Muscle of leg (tissue), 16 donors: ENCODE measurements at places on chromosomes 6 and 20. TPM values are rescaled to one million over a fixed set of nuclear protein-coding genes. Genes with fewer than 3 reads are reported as not detected.

XKR7 gene
- 0.04 TPM for polyA plus RNA-seq

- no peaks in the 10 kb centered on the region for H3K36me3 ChIP-seq
- no peak overlapping the region for H3K4me3 ChIP-seq
- no peaks in the 10 kb centered on the region for H3K27me3 ChIP-seq
- H3K27ac ChIP-seq, result no peak overlapping the region
These were observed 26.4 kb upstream of the EFHC1 start for GRCh38 chr6:52393780-52394179.

DNA sequence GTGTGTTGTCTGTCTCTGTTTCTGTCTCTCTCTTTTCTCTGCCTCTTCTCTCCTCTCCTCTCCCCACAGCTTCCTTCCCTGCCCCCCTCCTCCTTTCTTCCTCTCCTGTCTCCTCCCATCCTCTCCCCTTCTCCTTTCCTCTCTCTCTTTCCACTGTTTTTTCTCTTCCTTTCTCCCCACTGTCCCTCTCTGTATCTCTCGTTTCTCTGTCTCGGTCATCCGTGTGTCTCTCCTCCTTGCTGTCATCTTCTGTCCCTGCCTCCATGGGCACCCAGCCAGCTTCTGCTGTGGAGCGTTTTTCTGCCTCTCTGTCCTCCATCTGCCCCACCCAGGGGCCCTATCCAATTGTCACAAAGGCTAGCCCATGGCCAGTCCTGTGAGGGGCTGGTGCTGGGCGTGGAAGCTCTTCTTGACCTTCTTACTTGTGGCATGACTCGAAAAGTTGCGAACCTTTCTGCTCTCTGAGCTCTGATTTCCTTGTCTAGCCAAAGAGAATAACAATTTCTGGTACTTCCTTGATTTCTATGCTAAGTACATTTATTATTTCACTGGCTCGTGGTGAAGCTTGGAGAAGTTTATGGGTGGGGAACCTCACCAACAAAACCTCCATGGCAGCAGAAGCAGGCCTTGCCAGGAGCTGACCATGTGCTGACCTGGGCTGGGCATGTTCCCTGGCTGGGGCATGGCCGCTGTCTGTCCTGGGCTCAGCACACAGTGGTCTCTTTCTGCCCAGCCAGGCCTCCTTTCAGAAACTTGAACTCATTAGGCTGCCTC lies 69.3 kb downstream of the CEBPB start:
- DNase-seq, result no peak
- no peak overlapping the region for H3K27ac ChIP-seq
- no peak overlapping the region for H3K4me3 ChIP-seq
- no peaks in the 10 kb centered on the region for H3K36me3 ChIP-seq

DNA sequence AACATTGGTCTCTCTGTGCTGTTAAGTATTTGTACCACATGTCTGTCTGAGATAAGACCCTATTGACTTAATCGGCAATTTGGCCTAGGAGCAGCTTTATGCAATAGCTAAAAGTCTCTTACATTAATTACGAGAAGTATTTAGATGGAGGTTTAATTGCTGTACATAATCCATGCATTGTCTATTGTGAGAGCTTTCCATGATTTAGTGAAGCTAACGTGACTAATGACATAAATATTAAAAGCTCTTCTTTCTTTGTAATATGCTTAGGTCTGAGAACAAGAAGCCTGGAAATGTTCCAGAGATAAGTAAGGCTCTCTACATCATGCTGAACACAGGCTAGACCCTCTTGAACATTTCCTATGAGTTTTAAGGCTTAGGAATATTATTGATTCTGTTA lies 32.7 kb upstream of the FAM83B start:
- no peak overlapping the region for H3K27ac ChIP-seq
- no peak overlapping the region for H3K4me3 ChIP-seq
- H3K4me1 ChIP-seq, result no peaks in the 10 kb centered on the region
- H3K27me3 ChIP-seq, result no peaks in the 10 kb centered on the region
- H3K36me3 ChIP-seq, result no peaks in the 10 kb centered on the region

DNA sequence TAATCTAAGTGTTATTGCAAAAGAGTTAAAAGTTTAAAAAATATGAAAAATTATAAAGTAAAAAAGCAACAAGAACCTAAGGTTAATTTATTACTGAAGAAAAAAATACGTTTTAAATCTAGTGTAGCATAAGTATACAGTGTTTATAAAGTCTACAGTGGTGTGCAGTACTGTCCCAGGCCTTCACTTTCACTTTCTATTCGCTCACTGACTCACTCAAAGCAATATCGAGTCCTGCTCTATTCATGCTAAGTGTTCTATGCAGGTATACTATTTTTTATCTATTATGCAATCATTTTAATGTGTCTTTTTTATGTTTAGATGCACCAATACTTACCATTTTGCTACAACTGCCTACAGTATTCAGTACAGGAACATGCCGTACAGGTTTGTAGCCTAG lies 113.0 kb downstream of the MANEA start:
- H3K27ac ChIP-seq, result no peak overlapping the region
- no peak for DNase-seq
- H3K27me3 ChIP-seq, result no peaks in the 10 kb centered on the region
- no peaks in the 10 kb centered on the region for H3K4me1 ChIP-seq
